ENCODE measurements at places on chromosomes 11 and 22. TPM values are rescaled to one million over a fixed set of nuclear protein-coding genes. Genes with fewer than 3 reads are reported as not detected.

Gene SERPING1
- 46.1 TPM for total RNA-seq

Gene RPS3
- total RNA-seq, result 1,391 TPM

Gene SHANK3
- 20.4 TPM for total RNA-seq

Gene CD3G
- total RNA-seq, result 0.39 TPM

Gene DKK3
- total RNA-seq, result 131 TPM

Gene ASRGL1
- 55.7 TPM for total RNA-seq

Gene VPS26B
- total RNA-seq, result 63.6 TPM

Gene RFPL2
- total RNA-seq, result 1.4 TPM

Gene KCNE3
- total RNA-seq, result not detected

Gene GP1BB
- 8.3 TPM for total RNA-seq

Gene SLC17A6
- total RNA-seq, result 170 TPM

Gene ENDOD1
- total RNA-seq, result 1.6 TPM

Gene OR8D1
- total RNA-seq, result not detected

Gene PANX3
- not detected for total RNA-seq

Gene FLRT1
- total RNA-seq, result 3.7 TPM
